ENCODE measurements at places on chromosomes 4 and X.

DNA sequence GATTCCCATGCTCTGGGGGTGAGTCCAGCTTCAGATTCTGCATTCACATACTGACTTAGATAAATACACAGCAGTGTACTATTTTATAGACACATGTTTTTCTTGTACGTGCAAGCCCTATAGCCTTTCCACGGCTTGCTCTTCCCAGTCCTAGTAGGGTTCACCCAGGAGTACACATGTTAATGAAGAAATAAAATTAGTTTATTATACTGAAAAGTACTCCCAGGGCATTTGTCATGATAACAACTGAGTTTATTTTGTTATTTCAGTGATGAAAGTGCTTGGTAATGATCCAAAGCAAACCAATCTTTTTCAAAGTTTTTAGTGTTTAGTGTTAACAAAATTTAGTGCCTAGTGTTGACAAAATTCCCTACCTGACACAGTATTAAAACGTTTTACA lies 21.3 kb downstream of the MAPK10 start:
- no peak for DNase-seq

DNA sequence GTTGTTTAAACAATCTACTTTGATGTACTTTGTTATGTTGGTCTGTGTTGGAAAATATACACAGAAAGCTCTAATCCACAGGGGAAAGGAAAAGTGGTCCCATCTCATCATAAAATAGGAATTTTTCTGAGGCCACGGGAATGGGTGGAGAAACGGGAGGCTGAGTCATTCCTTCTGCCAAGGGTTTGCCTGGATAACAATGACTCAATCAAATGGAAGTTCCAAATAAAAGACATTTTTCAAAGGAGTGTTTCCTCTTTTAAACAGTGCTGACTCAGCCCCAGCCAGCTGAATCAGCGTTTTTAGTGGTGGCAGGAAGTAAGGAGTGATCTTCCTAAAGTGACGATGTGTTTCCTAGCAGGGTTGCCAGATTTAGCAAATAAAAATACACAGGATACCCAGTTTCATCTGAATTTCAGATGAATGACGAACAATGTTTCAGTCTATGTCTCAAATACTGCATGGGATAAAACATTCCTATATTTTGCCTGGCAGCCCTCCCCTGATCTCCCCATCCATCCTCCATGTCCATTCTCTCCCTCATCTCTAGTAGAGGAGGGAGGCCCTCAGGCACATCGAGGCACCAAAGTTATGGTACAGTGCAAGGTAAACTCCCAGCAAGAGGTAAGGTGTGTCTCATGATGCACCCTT lies 345.4 kb upstream of the GATB start:
- DNase-seq = peak; percentile 84

DNA sequence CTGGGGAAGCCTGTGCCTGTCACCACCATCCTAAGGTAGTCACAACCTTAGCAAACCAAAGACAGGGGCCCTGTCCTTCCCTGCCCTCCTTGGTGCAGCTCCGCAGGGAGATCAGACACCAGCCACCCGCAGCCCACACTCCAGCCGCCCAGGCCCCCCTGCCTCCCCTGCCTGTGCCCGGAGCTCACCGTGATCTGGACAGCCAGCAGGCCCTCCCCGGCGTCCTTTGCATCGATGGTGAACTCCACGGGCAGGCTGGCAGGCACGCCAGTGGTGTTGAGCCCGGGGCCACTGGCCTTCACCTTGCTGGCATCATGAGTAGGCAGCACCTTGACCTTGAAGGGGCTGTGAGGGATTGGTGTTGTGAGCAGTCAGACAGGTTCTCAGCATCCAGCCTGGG lies 16.4 kb downstream of the FLNA start:
- no peak for DNase-seq

DNA sequence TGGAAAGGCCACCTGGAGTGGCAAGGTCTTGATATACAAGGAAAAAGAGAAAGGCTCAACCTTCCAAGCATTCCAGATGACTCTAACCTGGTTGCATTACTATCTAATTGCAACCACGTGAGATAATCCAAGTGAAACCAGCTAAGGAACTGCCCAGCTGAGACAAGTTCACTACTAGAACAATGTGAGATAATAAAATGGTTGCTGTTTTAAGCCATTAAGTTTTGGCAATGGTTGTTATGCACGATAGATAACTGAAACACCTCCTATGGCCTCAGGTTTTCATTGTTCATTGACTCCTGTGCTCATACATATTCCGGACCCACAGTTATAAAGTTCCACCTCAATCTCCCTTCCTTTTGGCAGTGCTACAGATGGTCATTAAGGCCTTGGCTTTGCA lies 9.2 kb upstream of the CXorf66 start:
- no peak for DNase-seq

DNA sequence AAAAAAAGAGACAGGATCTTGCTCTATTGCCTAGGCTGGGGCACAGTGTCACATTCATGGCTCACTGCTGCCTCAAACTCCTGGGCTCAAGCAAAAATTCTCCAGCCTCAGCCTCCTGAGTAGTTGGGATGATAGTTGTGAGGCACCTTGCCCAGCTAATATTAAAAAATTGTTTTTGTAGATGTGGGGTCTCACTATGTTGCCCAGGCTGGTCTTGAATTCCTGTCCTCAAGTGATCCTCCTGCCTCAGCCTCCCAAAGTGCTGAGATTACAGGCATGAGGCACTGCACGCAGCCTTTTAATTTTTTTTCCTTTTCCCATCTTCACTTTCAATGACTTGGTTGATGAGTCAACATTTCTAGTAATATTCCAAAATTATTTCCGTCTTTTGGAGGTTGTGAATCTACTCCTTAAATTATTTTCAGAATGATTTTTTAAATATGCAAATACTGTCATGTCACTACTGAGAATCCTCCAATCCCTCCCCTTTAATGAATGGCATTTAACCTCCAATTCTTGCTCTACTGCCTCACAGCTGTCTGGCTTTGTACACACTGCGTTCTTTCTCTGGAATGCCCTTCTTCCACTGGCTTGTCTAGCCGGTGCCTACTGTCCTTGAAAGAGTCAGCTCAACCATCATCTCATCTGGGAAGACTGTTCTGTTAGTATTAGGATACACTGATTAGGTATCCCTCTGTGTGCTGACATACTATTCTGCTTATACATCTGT lies 27.5 kb upstream of the DCTD start:
- DNase-seq = no peak

GRCh38 chr4:185004562-185005218 lies 13.6 kb upstream of the HELT start:
- DNase-seq = peak; percentile 55

DNA sequence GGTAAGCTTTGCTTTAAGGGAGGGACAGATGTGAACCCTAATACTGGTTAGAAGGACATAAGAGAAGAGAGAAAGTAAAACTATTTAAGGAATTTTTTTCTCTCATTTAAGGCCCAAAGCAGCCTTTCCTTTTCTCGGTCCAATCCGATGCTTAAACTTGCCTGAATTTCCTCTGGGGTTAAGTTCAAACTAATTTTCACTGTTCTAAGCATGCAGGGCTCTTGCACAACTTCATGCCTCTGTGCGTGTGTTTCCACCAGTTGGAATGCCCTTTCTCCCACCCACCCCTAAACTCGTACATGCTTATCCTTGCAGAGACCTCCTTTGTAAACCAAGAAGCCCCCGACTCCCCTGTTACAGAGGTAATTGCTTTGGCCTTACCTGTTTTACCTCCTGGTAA lies 204.7 kb downstream of the CBR4 start:
- DNase-seq = no peak

DNA sequence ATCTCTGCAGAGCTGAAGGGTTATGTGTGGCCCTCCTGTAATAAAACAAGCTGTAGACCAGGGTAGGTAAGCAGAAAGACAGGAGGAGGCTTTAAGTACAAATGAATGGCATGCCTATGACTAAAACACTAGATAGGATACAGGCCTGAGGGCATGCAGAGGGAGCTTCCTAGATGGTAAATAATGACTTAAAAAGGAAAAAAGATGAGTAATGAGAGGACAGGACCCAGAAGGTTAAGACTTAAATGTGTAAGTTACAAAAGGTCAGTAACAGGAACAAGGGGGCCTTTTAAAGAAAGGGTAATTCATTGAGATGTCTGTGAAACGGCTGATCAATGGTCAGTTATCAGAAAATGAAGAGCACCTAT lies 194.8 kb downstream of the SOWAHB start:
- no peak for DNase-seq

GRCh38 chr4:1610791-1611500 lies 73.2 kb downstream of the FAM53A start:
- DNase-seq = no peak

GRCh38 chr4:137025484-137026059 lies 506.7 kb downstream of the PCDH18 start:
- DNase-seq = no peak

DNA sequence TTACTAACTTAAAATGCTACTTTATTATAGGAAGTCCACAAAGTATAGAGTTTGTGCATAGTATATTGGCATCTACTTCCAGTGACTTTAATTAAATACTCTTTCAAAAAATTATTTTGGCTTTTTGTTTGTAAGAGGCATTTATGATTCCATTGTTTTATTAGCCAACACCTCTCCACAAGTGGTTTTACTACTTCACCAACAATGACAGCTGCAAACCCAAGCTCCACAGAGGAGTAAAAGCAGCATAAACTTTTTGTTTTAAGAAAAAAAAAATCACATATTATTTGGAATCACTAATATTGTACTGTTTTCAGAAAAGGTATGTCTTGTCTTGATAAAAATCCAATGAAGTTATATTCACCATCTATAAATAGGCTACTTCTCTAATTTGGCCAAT lies 88.5 kb downstream of the FIP1L1 start:
- no peak for DNase-seq

- DNase-seq = no peak
These were observed 27.9 kb upstream of the FUNDC1 start for GRCh38 chrX:44570522-44570921.

- no peak for DNase-seq
These were observed 235.3 kb downstream of the TENM3 start for GRCh38 chr4:182478475-182478874.

DNA sequence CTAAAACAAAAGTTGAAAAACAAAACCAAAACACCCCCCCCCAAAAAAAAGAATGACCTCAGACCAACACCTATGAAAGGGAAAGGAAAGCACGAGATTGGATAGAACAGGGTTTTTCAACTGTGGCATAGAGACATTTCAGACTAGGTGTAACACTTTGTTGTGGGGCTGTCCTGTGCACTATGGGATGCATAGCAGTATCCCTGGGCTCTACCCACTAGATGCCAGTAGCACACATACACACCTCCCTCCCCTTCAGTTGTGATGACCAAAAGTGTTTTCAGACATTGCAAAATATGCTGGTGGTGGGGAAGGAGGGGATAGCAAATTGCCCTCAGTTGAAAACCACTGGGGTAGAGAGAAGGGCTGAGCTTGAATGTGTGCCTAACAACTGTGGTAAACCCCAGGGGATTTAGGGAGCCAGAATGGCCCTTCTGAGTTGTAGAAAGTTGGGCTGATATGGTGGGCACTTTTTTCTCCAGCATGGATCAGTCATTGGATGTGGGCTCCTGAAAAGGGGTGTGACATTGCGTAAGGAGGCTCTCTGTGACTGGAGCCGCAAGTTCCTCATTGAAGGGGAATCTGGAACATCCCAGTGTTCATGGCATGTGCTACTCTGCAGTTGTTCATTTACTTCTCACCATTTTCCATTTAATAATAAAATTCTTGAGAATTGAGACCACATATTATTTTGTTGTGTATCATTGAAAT lies 8.8 kb upstream of the GEMIN8 start:
- DNase-seq = no peak

GRCh38 chr4:150315175-150315574 lies 236.9 kb downstream of the DCLK2 start:
- DNase-seq = no peak

DNA sequence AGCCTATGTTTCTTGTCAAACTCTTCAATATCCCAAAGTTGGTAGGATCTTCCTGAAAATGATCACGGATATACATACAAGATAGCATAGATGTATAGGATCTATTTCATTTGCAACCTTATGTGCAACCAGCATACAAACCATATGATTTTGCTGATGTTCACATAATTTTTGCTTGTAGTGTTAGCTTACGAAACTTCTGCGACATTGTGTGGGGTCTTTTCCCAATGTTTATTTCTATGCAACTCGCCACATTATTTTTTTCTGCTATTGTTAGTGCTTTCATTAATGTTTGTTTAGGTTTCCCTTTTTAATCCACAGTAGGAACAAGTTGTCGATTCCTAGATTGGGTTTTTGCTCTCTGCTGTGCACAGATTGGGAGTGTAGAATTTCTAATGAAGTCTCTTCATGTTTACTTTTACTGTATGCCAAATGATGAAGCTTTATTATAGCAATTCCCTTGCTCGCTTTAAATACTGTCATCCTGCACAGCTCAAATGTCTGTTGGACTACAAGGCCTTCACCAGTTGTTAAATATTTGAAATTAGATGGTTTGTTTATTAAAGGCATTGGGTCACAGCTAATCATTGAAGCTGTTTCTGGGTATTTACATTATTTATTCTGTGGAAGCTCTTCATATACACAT lies 257.6 kb upstream of the PCDH7 start:
- no peak for DNase-seq

DNA sequence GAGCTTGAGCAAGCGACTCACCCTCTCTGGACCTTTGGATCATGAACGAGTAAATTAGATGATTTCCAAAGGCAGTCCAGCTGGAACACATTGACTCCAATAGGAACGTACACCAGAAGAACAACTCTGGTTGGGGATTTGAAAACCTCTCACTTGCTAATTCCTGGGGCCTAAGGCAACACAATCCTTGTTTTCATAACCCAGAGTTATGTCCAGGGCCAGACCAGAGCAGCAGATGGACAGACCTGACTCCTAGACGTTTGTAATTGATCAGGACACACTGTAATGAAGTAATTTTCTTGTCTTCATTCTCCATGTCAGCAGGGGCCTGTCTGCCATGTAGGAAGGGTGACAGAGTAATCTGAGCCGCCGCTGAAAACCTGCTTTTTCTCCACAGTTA lies 283.9 kb downstream of the IDS start:
- DNase-seq = no peak

- DNase-seq = no peak
These were observed 253.7 kb upstream of the DIAPH2 start for GRCh38 chrX:96430756-96431455.

DNA sequence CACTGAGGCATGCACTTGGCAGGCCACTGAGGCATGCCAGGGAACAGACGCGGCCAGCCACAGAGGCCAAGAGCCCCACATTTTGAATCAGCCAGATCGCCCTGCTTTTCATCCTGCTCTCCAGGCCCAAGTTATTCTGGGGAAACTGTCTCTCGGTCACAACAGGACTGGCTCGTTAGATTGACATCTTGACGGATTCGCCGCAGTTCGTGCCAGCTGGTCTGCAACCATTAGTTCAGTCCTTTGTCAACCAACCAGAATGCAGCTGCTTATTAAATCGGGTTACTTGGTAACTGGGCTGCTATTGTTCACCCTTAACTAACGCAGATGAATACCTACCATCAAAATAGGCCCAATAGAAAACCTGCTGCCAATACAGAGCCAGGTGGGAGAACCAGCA lies 16.7 kb downstream of the CLDN34 start:
- DNase-seq = no peak

- DNase-seq = no peak
These were observed 116.3 kb downstream of the STOX2 start for GRCh38 chr4:184021389-184021788.
